ENCODE measurements at places on chromosomes 11 and 22.
A peak's percentile ranks its signal among the peaks of the same experiment; 100 is the strongest.

- DNase-seq: no peak
Measured at GRCh38 chr22:24930678-24931077, 15.8 kb downstream of the LHFPL7 start.

GRCh38 chr11:74840486-74840885 is 91.8 kb downstream of the RNF169 start:
- DNase-seq: no peak

DNA sequence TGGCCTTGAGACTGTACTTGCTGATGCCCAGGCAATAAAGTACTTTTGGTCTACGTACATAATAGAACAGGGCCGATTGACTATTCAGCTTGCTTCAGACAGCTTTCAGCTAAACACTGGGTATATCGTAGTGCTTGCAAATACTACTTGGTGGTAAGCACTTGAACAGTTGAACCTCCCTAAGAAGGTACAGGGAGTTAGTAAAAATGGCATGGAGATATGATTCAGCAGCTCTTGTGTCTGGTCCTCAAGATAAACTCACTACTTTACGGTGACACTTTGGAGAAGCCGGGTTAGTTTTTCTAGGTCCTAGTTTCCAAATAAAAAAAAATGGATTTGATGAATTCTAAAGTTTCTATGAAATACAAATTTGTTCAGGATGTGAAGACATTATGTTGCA is 7.3 kb downstream of the CCDC117 start:
- DNase-seq: no peak

GRCh38 chr22:20268279-20269012 is at the start of gene RTN4R:
Gene RTN4R (minus strand): TSS chr22:20268318. CDS start chr22:20268092, 226 bp downstream.
- peak; percentile 50 for DNase-seq

DNA sequence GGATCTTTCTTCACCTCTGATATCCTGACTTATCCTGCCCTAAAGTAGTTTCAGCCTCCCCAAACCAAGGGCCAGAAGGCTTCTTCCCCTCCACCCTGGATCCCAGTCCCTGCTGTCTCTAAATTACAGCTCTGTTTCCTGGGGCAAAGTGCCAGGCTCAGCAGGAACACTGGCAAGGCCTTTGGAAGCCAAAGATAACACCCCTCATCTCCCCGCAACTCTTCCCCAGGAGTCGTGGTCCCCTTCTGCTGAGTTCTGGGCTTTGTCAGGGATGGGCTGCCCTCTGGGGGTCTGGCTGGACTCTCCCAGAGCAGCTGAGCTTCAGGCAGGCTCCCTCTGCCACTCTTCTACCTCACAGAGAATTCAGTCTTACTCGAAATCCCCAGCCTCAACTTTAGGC is 53.8 kb upstream of the AMPD3 start:
- no peak for DNase-seq

DNA sequence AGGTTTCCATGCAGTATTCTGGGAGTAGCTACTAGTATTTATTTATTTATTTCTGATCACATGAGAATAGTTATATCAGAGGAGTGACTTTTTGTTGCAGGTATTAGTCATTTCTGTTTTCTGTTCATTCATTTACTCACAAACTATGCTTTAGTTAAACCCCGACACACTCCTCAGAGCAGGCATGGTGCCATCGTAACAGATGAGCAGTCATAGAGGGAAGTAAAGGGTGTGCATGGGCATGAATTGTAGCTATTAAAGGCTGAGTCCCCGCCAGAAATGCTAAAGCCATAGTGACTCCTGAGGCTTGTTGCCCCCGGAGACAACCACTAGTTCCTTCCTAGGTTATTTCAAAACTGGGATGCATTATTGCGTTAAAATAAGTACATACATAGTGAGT is 10.6 kb downstream of the JHY start:
- DNase-seq: no peak

- no peak for DNase-seq
Measured at GRCh38 chr11:69040051-69040450, 8.7 kb upstream of the TPCN2 start.

- DNase-seq: no peak
Measured at GRCh38 chr11:83394331-83394730, 108.2 kb upstream of the CCDC90B start.

DNA sequence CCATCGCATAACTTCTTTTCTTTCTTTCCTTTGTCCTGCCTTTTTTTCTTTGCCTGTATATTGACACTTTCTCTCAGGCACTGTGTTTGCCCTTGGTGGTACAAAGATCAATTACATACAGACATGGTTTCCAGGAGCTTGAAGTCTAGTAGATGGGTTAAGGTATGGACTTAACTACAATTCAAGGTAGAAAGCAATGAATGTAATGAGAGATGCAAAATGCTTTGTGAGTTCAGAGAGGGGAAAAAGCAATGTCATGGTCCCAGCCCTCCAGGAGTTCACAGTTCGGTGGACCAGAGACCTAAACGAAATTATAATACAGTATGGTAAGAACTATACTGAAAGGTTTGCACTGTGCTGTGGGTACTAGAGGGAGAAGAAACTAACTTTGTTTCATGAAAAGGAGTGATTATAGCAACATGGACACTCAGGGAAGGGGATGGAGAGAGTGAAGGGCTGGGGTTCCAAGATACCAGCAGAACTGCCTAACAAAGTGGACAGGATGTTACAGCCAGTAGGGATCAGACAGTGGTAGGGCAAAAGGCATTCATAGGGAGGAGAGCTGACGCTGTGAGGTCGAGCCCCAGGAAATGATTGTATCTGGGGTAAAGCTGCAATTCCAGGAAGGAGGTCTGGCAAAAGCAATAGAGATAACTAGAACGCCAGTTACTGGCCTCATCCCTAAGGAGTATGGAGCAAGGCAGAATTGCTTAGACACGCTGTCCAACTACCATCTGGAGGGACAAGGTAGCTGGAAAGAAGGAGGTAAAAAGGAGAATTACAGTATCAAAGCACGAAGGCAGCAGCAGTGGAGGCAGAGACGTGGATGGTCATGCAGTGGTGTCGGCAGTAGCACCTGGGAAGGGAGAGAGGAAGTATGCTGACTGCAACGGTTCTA is 158.3 kb upstream of the MTMR2 start:
- DNase-seq: no peak

DNA sequence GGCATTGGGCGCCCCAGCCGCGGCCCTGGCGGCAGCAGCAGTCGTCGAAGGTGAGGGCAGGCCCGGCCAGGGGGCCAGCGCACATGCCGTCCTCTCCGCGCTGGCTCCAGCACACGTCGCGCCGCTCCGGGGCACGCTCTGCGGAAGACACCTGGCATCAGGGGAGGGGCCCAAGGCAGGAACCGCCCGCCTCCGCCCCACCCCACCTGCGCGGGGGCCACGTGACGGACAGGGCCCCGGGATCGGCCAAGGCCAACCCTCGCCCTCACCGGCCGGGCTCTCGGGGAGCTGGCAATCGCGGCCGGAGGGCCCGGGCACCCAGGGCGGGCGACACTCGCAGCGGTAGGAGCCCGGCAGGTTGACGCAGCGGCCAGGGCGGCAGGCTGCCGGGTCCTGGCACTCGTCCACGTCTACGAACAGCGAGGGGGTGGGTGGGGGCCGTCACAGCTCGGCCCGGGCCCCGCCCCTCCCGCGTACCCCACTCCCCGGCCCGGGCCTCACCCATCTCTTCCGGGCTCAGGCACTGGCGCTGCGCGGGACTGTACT is 14.9 kb downstream of the SCYL1 start:
- no peak for DNase-seq

- DNase-seq: no peak
Measured at GRCh38 chr11:100928426-100928825, 201.2 kb downstream of the PGR start.

DNA sequence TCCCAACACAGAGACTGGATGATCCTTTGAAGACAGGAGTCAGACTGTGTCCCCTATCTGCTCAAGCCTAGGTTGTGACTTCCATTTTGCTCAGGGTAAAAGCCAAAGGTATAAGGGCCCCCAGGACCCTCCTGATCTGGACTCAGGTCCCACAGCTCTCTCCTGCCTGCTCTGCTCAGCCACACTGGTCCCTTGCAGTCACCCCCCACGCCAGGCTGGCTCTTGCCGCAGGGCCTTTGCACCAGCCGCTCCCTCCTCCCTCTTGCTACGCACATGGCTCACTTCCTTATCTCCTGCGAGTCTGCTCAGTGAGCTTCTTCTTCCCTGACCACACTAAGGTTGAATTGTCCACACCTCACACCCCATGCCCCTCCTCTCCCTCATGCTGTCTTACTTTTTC is 28.4 kb upstream of the CACNG2 start:
- DNase-seq: no peak
